ENCODE measurements at places on chromosomes 5 and 9. TPM values are rescaled to one million over a fixed set of nuclear protein-coding genes. Genes with fewer than 3 reads are reported as not detected.

GRCh38 chr9:85594316-85594715, 147.4 kb downstream of the AGTPBP1 start:
- no peak for DNase-seq

- DNase-seq = no peak
Measured at GRCh38 chr5:145990170-145990569, 53.8 kb downstream of the SH3RF2 start.

TAF11L5 gene
- not detected for total RNA-seq

- peak; percentile 4 for DNase-seq
Measured at GRCh38 chr5:133353741-133354140, 258.6 kb downstream of the FSTL4 start.

DNA sequence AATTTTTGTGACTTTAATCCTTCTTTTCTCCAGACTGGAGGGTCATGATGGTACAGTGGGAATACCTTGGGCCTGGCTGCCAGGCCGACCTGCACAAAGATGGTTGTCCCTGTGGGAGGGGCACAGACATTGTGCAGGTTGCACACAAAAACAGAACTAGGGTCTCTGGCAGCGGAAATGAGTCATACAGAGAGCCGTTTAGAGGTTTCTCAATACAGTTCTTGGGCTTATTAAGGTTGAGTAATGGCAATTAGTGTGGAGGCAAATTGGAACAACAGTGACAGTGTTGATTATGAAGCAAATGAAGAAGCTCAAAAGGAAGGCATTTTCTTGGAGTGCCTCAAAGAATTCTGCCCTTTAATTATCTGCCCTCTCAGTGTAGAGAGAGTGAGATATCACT, 173.6 kb downstream of the TENT4A start:
- DNase-seq = no peak

DNA sequence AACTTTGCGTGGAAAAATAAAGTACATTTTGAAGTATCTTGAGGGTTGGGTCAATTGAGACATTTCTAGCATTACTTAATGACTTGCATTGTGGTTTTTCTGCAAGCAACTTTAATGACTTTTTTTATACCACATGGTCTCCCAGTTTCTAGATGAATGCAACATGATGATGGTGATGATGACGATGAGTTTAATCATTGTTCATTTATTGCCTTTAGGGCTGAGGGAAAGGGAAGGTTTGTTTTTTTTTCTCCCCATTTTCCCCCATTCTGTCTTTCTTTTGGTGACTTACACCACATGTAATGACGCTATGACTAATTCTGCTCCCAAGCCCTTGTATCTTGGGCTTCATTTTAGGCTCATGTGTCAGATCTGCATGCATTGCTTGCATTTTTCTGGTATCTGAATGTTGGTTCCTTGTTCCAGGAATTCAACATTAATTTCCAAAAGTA, 57.7 kb upstream of the NXNL2 start:
- no peak for DNase-seq

DNA sequence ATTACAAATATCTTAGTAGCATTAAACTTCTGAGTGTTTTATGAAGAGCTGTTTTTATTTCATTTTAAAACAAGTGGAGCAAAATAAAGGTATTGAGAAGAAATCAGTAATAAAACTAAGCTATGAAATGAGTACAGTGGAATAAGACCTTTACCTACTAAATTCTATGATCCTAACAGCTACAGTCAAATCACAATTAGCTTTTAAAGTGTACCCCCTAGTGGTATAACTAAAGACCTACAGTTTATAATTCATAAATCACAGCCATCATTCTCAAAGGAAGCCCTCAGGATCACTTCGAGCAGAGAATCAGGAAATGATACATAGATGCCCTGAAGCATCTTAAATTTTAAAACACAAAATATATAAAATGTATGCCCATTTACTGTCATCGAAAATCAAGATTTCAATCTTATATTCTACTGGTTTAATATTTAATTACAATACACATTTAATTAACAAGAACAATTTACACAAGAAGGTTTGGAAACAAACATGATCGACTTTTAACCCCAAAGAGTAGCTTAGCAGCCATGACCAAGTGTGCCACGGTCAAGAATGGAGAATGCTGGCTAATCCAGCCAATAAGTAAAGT, 12.3 kb downstream of the CCNH start:
- DNase-seq = no peak

SNAPC4 gene
- 11.3 TPM for total RNA-seq

DNA sequence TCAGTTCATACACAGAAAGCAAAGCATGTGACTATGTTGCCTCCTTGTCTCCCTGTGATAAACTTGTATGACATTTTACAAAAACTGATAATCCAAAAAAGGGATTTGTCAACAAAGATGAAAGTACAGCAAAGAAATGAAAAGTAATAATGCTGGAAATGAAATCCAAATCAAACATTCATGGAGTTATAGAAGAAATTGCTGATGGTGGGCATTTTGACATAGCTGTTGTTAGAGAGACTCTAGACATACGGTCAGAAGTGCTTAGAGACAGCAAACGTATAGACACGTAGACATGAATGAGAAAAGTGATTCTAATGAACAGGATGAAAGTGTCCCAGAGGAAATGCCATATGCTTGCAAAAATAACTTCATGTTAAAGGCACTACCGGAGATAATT, 186.9 kb upstream of the RGMB start:
- no peak for DNase-seq

NEUROG1 gene
- not detected for total RNA-seq

DNA sequence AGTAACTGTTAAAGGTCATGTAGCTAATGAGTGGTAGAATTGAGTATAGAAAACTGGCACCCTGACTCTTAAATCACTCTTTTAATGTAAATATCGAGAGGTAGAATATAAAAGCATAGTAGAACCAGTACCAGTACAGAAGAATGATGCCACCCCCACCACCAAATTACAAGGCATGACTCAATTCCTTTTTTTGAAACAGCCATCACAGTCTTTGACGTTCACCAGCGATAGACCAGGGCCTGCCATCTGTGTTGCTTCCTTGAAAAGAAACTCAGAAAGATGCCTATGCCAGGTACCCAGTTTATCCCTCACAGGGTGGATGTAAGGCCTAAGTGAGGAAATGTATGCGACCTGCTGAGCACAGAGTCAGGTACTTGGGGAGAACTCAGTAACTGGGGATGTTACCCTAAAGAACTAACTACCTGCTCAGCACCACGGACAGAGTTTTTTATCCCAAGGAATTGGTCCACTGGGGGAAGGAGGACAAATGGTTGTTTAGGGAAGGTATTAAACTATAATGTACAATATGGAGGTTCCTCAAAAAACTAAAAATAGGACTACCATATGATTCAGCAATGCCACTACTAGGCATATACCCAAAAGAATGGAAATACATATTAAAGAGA, 116.5 kb downstream of the BRINP1 start:
- no peak for DNase-seq

DNA sequence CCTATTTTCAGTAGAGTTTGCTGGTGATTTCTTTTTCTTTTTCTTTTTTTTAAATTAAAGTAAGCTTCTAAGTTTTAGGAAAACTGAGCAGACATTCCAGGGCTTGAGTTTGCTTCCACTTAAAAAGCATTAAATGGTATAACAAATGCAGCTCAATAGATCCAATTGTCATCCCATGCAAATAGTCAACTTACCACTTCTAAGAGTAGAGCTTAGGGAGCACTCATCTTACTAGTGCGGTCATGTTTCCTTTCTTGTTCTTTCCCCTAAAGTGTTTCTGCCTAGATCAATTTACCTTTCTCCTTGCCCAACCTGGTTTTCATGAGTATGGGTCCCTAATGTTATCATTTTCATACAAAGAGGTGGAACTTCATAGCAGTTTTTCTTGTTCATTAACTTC, 13.0 kb upstream of the CEP120 start:
- no peak for DNase-seq

DNA sequence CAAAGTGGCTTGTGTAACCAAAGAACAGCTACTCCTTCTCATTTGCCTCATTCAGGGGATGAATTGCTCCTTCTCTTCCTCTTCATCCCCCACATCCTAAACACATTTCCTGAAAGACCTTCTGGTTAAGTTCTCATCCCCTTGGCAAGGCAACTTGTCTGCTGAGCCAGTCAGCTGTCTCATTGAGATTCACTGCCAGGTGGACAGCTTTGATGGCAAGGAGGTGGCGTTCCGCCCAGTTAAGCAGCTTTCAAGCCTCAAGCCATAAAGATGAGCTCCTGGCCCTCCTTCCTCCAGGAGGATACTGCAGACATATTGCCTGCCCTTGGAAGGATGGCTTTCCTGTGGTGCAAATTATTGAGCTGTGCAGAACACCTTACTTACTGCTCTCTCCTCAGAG, 448.6 kb upstream of the MPDZ start:
- no peak for DNase-seq

GRCh38 chr9:90288275-90288639, 354.4 kb downstream of the DIRAS2 start:
- DNase-seq = no peak

DNA sequence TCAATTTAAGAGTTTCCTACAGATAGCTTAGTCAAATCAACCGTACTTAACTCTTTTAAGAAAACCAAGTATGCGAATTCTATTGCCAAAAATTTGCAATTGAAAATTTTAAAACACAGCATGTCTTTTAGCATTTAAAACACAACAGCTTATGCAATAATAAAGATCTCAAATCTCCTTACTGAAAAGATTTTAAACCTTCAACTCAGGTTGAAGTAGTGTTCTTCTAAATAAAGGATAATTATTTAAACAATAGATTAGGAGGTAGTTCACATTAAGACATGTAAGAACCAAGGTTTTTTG, 5.5 kb downstream of the NR3C1 start:
- DNase-seq = no peak

- DNase-seq = no peak
Measured at GRCh38 chr9:133487331-133487725, 8.4 kb upstream of the SLC2A6 start.

PTPN3 gene
- total RNA-seq = not detected

GRCh38 chr5:136676685-136677084, 311.3 kb upstream of the TRPC7 start:
- no peak for DNase-seq

RALGDS gene
- total RNA-seq = 206 TPM

FOXD4L4 gene
- total RNA-seq = not detected

NR4A3 gene
- 43.4 TPM for total RNA-seq

DNA sequence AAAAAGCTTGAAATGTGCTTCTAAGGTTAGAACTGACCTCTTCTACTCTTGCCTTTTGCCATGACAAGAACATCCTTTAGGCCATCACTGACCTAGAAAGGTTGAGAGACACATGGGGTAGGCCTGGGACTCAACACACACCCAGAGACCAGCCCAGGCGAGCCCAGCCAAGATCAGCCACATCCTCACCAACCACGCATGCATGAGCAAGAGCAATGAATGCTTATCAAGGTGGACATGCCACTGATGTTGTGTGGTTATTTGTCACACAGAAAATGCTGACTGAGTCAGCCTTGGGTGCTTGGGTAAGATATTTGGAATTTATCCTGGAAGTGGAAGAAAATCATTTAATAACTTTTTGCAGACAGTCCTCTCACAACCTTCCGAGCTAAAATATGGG, 39.4 kb downstream of the SMIM23 start:
- DNase-seq = no peak

DNA sequence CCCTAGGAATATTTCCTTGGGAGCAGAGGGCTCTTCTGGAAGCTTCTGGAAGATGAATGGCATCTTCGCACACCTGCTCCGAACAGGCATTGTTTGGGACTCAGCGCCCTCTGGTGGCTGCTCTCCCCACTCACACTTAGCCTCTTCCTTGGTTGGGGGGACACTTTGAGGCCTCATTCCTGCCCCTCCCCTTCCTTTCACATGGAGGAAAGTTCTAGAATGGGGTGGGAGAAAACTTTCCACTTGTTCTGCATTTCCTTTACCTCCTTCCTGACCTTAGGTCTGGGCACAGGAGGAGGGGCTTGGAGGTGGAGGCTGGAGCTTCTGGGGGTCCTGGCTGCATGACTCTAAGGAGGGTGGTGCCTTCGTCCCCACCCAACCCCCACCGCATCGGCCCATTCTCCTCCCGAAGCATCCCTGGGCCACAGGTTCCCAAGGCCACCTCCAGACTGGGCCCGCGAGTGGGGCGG, 19.3 kb upstream of the SMIM32 start:
- DNase-seq = peak; percentile 38

DNA sequence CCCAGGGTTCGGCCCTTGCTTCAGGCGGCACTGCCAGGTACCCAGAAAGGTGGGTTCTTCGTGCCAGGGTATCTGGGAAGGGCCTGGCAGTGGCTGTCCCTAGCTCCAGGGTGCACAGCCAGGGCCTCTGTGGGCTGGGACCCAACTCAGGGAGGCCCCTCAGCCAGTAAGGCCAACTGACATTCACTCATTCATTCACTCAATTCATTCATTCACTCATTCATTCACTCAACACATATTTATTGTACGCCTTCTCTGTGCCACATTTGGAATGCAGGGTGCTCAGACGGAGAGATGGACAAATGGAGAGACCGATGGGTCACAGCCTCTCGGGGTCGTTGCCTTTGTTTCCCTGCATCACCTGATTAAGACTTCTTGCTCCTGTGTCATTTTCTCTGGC, 154.9 kb downstream of the GAPVD1 start:
- no peak for DNase-seq

- DNase-seq = no peak
Measured at GRCh38 chr5:128220841-128221240, 137.3 kb downstream of the SLC12A2 start.

ST6GALNAC4 gene
- 33.0 TPM for total RNA-seq

DNA sequence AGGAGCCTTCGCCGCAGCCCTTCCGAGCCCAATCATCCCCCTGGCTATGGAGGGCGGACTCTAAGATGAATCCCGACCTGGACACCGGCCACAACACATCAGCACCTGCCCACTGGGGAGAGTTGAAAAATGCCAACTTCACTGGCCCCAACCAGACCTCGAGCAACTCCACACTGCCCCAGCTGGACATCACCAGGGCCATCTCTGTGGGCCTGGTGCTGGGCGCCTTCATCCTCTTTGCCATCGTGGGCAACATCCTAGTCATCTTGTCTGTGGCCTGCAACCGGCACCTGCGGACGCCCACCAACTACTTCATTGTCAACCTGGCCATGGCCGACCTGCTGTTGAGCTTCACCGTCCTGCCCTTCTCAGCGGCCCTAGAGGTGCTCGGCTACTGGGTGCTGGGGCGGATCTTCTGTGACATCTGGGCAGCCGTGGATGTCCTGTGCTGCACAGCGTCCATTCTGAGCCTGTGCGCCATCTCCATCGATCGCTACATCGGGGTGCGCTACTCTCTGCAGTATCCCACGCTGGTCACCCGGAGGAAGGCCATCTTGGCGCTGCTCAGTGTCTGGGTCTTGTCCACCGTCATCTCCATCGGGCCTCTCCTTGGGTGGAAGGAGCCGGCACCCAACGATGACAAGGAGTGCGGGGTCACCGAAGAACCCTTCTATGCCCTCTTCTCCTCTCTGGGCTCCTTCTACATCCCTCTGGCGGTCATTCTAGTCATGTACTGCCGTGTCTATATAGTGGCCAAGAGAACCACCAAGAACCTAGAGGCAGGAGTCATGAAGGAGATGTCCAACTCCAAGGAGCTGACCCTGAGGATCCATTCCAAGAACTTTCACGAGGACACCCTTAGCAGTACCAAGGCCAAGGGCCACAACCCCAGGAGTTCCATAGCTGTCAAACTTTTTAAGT, 819 bp downstream of the ADRA1B start:
- DNase-seq = no peak

IFNA21 gene
- not detected for total RNA-seq

NTRK2 gene
- 0.08 TPM for total RNA-seq

GRCh38 chr5:142168365-142168764, 59.8 kb downstream of the NDFIP1 start:
- DNase-seq = no peak

GRCh38 chr9:37001459-37001858, 32.6 kb downstream of the PAX5 start:
- DNase-seq = no peak

GARNL3 gene
- 3.8 TPM for total RNA-seq

FOXD1 gene
- total RNA-seq = 0.41 TPM

- DNase-seq = peak; percentile 64
Measured at GRCh38 chr5:43603344-43604217, 601 bp downstream of the NNT start.
